ENCODE measurements at places on chromosomes 3 and 15. TPM values are rescaled to one million over a fixed set of nuclear protein-coding genes. Genes with fewer than 3 reads are reported as not detected.

The FRMD5 gene
- total RNA-seq, result not detected

The CDAN1 gene
- 16.2 TPM for total RNA-seq

The LRRC49 gene
- 8.9 TPM for total RNA-seq

The GALNT15 gene
- 167 TPM for total RNA-seq

The GABRB3 gene
- 0.54 TPM for total RNA-seq

The FBXW12 gene
- not detected for total RNA-seq

The AP3B2 gene
- not detected for total RNA-seq

The IL17RD gene
- 3.1 TPM for total RNA-seq

The CLDN16 gene
- not detected for total RNA-seq

All from thoracic aorta (tissue), 2 donors.